ENCODE measurements at places on chromosomes 7 and 10. TPM values are rescaled to one million over a fixed set of nuclear protein-coding genes. Genes with fewer than 3 reads are reported as not detected.

HOXA1 gene
- total RNA-seq, result 3.1 TPM

ARHGEF35 gene
- total RNA-seq, result 0.33 TPM

ZNF22 gene
- 6.3 TPM for total RNA-seq

HSPA12A gene
- 9.3 TPM for total RNA-seq

USP6NL gene
- total RNA-seq, result 12.2 TPM

WDR86 gene
- total RNA-seq, result 0.15 TPM

FRAT1 gene
- 1.7 TPM for total RNA-seq

SHH gene
- total RNA-seq, result 0.48 TPM

HMX3 gene
- total RNA-seq, result not detected

IKZF1 gene
- total RNA-seq, result not detected
